Cortex of kidney (tissue), 1 donor: ENCODE measurements at places on chromosomes 5 and 9.

DNA sequence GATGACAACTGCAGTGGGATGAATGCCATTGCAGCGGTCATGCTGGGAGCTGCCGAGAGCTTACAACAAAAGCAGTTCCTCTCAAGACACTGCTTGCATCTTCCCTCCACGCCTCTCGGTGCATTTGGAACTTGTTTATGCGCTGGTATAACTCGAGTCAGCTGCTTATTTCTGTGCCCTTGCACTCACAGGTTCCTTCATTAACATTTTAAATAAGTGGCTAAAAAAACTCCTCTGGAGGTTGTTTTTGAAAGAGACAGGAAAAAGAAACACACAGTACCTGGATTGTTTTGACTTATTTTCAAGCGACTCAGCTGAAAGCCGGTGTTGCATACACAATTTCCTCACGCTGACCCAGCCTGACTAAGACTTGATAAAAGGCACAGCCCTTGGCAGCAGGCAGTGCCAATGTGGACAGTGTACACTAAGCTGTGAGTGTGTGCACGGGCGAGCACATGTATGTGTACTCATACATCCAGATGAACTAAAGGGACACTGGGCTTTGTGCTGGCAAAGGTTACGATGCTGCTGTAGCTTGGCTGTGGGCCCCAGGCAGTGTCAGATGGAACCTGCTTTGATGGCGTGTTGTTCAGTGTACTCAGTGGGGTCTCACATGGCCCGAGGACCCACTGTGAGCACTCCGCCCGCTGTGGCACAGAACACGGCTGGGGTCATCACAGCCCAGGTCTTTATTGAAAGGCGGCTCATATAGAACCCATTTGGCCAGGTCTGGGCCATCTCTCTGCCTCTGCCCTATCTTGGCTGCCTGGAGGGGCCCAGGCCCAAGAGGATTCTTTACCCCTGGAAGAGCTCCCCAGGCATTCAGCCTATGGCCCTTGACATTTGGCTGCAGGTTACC lies 92.3 kb downstream of the ANKRD33B start:
- no peak for DNase-seq

DNA sequence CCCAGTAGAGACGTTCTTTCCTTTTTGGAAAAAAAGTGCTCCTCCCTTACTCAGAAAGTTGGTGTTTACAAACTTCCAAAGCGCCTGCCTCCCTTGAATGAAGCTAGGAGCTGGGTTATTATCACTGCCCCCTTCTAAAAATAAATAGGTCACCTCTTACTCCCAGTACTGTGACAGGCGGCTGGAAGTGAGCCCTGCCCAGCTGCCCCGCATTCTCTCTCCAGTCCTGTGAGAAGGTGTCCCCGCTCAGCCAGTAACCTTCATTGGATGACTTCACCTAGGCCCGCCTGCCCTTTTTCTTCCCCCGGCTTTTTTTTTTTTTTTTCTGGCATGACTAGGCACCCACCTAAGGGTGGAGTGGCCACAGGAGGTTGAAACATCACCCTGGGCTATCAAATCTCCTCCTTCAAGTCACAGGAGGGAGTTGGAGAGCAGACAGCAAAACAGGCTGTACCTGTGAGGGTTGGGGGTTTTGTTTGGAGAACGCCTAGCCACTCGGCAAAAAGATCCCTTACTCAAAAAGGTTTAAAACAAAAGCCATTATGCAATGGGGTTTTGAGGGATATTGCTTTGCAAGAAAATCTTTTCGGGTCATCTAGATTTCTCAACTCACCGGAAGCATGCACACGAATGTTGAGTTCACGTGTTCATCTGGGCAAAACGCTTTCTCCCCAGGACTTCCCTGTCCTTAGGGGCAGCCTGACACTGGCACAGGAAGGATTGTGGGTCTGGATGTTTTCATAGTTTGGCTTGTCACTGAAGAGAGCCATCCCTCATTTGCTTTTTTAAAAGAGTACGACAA lies 43.3 kb upstream of the ZNF622 start:
- no peak for DNase-seq

- no peak for DNase-seq
Observed at GRCh38 chr9:13047827-13048587, 231.5 kb downstream of the MPDZ start.

DNA sequence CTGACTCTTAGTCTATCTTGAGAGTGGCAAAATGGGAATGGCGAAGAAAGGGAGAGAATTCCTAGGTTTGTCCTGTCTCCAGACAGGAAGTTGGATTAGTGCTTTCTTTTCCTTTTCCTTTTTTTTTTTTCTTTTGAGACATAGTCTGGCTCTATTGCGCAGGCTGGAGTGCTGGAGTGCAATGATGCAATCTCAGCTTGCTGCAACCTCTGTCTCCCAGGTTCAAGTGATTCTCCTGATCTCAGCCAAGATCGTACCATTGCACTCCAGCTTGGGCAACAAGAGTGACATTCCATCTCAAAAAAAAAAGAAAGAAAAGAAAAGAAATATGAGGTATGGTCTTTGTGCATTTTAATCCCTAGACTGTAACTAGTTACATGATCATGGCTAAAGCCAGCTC lies 12.6 kb upstream of the KIF27 start:
- DNase-seq, result no peak

- no peak for DNase-seq
Observed at GRCh38 chr5:535846-536698, 11.8 kb upstream of the SLC9A3 start.

- no peak for DNase-seq
Observed at GRCh38 chr5:96189028-96189826, 227.6 kb upstream of the ELL2 start.

GRCh38 chr5:57505272-57506200 lies 22.9 kb upstream of the ACTBL2 start:
- no peak for DNase-seq

DNA sequence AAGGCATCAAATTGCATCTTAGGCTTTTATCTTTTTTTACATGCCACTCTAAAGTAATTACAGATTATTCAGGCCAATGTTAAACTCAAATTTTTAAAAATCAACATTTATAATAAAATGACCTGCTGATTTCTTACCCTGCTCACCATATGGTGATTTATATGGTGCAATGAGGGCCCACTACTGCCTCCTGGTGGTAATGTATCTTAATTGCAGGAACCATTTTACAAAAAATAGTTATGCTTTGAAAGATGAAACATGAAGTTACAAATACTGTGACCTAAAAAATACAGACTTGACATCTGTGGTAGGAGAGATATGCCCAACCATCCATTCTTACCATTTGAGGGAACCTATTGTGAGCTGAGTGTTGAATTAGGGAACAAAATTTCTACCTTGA lies 292.6 kb upstream of the TAS2R1 start:
- DNase-seq, result no peak

GRCh38 chr9:129619787-129620668 lies 873 bp downstream of the C9orf50 start:
- no peak for DNase-seq

DNA sequence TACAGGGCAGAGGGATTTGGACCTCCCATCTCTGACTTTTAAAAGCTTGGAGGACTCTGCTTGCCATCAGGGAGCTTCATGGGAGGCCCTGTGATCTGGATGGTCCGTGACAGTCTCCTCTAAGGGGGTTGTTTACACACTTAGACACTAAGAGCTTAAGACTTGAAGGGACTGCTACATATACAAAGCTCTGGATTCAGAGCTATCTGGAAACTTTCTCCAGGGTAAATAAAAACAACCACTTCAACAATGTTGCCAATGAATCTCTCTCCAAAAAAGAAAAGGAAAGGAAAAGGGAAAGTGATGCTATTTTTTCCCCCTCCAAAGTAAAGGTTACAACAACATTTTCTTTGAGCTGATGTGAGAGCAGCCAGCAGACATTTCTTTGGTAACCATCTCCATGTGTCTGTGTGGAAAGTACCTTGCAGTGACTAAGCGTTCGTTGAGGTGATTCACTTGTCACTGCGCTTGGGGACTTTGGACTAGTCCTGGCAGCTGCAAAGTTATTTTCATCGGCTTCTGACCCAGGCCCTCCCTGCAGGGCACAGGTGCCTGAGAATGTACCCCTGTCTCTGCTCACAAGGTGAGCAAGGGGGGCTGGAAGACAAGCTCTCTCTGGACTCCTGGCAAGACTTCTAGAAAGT lies 262.1 kb upstream of the KLF4 start:
- no peak for DNase-seq

DNA sequence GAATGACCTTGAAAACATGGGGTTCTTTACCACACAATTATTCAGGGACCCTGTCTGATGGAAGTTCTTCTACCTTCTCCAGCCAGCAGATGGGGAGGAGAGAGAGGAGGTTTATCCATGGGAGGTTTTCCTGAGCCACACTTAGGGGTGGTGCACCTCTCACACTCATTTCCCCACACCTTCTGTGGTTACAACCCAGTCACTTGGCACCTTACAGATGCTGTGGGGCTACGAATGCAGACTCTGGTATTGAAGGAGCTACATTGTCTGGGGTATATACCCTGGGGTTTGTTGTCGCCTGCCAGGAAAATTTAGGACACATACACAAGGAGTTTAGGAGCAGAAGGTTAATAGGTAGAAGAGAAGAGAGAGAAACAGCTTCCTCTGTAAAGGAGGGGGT lies 67.5 kb downstream of the F2RL2 start:
- DNase-seq, result no peak

DNA sequence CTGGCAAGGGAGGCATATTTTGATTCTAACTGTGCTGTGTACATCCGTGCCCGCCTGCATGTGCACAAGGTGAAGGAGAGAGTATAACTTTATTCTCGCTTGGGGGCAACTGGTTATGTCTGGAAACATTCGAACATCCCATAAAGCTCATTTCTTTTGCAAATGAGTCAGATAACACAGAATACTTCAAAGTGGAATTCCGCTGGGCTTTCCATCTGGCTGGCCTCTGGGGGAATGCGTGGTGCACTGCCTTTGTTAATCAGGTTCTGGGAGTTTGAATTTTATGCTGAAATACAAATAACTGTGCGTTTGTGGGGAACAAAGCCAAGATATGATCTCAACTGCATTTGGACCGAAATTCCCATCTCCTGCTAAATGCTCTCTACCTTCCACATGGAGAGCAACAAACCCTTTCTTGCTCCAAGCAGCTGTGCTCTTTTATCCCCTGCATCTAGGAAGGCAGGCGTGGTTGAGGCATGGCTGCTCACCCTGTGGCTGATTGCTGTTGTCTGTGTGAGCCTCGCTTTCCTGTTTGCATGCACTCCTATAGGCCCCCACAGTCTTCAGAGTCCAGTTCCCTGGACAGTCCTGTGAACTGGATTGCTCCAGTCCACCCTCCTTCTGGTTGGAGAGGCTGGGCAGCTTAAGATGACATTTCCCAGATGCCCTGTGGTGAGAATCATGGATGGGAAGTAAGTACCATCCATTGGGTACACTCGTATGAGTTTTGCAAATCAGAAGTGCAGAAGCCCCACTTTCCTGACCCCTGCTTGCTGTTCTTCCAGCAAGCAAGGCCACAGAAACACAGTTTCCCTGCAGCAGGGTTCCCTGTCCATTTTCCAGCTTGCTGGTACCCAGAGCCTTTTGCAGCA lies 82.9 kb upstream of the ALDH1B1 start:
- DNase-seq, result no peak

- no peak for DNase-seq
Observed at GRCh38 chr5:137498301-137498735, 808 bp downstream of the SPOCK1 start.
